Iris pigment epithelial cell (primary cell): ENCODE measurements at places on chromosomes 2 and 18.

GRCh38 chr18:63319383-63320122 is at the start of gene BCL2:
TSS of gene BCL2 (minus strand) at chr18:63319769.
- DNase-seq: peak; percentile 49

DNA sequence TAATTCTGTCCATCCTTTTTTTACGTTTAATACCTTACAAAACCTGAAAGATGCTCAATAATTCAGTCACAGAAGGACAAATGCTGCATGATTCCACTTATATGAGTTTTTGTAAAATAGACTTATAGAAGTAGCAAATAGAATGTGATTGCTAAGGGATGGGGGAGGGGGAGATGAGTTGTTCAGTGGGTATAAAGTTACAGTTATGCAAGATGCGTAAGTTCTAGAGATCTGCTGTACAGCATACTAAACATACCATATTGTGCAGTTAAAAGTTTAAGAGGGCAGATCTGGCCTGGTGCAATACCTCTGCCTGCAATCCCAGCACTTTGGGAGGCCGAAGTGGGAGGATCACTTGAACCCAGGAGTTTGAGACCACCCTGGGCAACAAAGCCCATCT is 78.8 kb downstream of the TET3 start:
- peak; percentile 87 for DNase-seq

GRCh38 chr2:45259138-45259537 is 249.9 kb upstream of the SIX2 start:
- DNase-seq: no peak

DNA sequence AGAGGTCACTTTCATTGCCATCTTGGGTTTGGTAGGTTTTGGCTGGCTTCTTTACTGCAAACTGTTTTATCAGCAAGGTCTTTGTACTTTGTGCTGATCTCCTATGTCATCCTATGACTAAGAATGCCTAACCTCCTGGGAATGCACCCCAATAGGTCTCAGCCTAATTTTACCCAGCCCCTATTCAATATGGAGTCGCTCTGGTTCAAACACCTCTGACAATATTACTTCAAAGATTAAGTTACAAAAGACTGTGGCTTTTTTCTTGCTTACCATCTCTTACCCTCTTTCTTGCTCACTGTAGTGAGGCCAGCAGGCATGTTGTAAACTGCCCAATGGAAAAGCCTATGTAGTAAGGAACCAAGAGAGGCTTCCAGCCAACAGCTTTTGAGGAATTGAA is 17.9 kb upstream of the RGPD8 start:
- no peak for DNase-seq

DNA sequence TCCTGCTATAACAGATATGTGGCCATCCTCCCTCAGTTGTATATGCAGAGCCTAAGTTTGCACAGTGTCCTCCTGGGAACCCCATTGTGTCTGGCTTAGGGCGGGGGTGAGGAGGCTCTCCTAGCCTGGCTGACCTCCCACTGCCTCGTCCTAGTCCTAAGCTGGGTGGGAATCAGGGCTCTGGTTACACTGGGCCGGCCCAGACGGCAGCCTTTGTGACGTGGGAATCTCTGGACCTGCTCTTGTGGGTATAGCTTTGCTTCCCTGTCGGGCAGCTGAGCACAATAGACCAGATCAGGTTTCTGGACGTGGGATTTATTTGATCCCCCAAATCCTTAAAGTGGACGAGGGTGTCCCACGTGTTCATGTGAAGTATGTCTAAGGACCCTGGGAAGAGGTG is 2.9 kb downstream of the ACKR3 start:
- peak; percentile 6 for DNase-seq

GRCh38 chr2:98875081-98875728 is 60.8 kb downstream of the CRACDL start:
- no peak for DNase-seq

- DNase-seq: no peak
Measured at GRCh38 chr2:139374296-139374850, 594.2 kb upstream of the NXPH2 start.

GRCh38 chr2:217976301-217976700 is 26.5 kb downstream of the TNS1 start:
- DNase-seq: no peak

DNA sequence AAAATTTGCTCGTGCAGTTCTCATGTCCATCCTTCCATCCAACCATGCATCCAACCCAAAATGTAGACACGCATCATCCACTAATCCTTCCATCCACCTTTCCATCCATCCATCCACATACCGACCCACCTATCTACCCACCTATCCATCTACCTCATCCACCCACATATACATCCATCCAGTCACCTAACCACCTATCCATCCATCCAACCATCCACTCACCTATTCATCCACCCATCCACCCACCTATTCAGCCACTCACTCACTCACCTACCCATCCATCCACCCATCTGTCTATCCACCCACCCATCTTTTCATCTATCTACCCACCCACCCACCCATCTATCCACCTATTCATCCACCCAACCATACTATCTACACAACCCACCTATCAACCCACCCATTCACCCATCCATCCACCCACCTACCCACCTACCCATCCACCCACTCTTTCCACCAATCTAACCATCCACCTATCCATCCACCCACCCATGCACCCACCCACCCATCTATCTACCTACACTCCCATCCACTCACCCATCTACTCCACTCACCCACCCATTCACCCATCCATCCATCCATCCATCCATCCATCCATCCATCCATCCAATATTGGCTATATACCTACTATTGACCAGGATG is 94.3 kb downstream of the VAPA start:
- no peak for DNase-seq

DNA sequence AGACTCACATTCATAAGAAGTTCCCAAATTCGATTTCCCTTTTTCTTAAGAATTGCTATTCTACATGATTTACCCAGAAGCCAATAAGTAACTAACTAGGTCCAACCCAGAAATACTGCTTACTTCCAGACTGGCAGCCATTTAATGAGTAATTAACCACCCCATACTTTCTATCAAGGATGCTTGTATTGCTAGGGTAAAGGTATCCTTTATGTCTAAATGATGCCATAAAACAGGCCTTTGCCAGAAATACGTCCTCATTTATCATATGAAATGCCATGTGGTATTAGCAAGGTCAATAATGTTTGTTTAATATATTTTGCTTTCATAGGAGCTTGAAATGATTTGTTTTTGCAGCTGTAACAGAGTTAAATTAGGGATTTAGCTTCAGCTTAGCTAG is 56.1 kb downstream of the PLEKHM3 start:
- no peak for DNase-seq

DNA sequence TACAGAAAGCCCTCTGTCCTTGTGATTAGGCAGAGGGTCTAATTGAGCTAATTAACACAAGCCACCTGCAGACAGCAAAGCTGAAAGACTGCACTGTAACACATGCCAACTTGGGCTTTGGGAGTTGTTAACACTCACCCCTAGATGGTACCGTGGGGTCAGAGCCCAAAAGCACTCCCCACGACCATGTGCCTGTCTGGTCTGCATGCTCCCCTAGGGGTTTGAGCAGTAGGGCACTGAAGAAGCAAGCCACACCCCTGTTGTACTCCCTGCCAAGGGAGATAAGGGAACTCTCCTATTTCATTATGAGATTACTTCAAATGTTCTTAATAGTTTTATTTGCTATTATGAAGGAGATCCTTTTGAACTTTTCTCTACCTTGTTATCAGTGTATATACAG is 560.1 kb upstream of the FSHR start:
- no peak for DNase-seq

DNA sequence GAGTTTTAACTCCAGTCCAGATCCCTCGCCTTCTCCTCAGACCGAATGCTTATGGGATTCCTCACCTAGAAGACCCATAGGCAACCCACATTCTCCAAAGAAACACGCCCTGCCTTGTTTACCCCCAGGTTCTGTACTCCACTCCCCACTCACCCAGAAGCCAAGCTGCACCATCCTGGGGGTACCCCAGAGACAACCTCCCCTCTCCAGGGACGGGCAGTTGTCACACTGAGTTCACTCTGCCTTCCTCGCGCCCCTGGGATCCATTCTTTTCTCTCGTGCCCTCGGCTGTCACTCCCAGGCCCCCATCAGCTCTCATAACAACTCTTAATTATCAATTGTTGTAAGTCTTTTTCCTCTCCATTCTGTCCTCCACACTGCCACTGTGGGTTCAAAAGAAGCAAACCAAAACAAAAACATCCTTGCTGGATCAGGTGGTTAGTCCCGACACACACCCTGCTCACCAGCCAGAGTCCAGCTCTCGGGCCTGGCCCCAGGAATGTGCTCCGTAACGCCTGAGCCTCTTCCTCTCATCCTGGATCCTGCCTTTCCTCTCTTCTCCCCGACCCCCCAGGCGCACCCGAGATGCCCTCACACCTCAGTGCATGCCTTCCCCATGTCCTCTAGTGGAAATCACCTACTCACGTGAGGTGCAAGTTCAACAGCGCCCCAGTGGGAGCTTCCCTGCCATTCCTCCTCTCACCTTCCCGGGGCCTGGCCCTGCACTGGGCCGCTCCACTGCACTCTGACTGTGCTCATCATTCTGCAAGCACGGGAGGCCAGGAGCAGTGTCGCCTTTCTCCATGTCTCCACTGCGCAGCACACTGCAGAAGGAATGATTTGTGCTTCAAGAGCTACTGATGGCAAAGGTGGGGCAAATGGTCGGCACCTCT is 20.7 kb downstream of the COX7A2L start:
- no peak for DNase-seq

GRCh38 chr2:172285010-172285621 is 142.3 kb upstream of the ITGA6 start:
- peak; percentile 56 for DNase-seq

DNA sequence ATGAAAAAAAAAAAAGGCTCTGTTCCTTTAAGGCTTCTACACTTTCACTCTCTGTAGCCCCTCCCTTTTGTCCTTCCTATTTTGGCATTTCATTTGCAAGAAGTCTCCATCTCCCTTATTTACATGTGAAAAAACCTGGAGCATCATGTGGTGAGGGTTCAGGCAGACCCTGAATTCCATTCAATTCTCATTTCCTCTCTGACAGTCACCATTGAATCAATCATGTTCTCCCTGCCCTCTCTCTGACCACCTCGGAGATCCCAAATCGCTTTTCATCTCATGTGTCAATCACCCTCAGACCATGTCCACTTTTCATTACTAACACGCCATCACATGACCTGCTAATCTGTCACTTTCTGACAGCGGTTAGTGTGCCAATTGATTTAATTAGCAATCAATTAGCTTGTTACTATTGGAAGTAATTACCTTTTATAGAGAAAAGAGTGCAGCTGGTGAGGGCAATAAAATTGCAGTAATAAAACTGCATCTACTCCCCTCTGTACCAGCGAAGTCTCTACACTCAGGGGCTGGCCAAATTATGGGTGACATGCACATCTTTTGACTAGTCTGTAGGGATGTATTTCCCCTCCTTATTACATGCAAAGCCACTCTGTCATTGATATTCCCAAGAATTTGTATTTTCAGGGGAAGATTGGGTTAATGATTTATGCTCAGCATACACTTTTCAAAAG is 317.4 kb downstream of the EN1 start:
- no peak for DNase-seq

- no peak for DNase-seq
Measured at GRCh38 chr18:58449464-58449863, 179.4 kb downstream of the ALPK2 start.

DNA sequence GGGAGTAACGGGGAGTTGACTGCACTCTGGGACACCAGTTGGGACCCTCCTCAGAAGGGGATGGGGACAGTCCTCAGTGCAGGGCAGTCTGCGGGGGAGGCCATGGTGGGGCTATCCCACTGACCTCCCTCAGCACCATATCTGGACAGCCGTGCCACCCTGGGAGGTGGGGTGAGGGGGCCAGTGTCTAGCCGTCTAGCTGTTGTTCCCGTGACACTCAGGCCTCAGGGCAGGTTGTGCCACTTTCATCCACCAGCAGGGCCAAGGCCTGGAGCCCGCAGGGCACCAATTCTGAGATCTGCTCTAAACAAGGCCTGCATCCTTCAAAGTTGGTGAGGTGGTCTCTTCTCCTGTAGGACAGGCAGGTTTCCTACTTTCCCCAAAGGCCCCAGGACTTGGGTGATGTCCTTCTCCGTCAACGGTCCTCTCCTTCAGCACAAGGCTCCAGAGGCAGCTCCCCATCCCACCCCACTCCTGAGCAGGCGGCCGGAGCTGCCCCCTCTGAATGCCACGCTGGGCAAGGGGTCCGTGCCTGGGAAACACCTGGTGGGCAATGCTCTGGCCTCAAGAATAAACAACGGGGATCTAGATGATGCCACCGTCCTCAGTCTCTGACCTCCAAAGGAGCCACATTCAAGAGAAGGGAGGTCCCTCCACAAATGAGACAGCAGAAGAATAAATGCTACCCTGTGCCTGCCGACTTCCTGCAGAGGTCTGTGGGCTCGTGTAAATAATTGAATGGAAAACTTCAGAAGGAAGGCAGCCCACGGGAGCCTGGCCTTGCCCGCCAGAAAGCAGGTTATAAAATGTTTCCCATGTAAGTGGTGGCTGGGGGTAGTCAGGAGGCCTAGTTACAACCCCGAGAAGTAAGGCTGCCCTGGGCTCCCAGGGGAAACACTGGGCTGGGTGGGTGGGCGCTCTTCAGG is 42.8 kb upstream of the PTMA start:
- DNase-seq: no peak

DNA sequence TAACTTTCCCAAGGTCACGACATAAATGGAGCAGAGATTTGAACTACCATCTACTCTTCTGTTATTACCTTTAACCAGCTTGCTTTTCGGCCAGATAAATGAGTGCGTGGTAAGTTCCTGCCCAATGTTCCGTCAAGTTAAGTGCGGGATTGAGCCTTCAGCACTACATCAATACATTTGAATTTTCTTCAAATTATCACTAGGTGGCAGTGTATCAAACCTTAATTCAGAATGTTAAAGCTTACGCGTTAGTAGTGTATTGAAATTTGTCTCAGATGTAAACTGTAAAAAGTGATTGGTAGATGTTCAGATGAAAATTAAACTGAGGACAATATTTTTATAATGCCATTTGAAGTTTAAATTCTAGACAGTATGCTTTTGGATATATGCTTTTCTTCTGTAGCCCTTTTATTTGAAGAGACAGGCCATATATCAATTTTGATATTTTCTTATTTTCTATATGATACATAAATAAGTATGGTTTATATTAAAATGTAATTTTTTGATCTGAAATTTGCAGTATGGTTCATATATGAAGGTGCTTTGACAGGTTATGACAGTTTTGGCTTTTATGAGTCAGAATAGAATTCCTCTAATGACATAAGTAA is 681.3 kb downstream of the ADCYAP1 start:
- DNase-seq: peak; percentile 46

- DNase-seq: no peak
Measured at GRCh38 chr2:24409171-24409570, 48.8 kb upstream of the ITSN2 start.

DNA sequence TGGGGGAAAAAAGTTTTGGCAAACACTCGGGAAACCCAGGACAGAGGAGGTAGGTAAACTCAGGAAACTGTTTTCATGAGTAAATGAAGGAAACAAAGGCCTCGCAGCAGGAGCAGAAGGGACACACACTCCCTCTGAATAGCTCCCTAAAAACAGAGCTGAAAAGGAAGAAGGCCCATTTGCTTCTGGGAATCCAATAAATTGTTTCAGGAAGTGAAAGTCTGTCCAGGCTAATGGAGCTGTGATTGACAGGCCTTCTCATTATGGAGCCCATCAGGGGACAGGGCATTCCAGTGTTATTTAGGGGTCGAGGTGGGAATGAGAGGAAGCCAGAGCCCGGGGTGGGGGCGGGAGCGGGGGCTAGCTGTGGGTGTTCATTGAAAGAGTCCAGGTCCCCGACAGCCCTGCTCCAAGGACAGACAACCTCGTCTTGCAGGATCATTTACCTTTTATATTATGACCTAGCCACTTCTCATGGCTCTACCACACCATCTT is 81.2 kb downstream of the GBX2 start:
- no peak for DNase-seq

GRCh38 chr2:192159208-192159607 is 35.5 kb downstream of the TMEFF2 start:
- no peak for DNase-seq
